ENCODE measurements at places on chromosomes 13 and 19.
A peak's percentile ranks its signal among the peaks of the same experiment; 100 is the strongest.

GRCh38 chr19:29503140-29503758, 22.5 kb upstream of the VSTM2B start:
- DNase-seq = no peak

DNA sequence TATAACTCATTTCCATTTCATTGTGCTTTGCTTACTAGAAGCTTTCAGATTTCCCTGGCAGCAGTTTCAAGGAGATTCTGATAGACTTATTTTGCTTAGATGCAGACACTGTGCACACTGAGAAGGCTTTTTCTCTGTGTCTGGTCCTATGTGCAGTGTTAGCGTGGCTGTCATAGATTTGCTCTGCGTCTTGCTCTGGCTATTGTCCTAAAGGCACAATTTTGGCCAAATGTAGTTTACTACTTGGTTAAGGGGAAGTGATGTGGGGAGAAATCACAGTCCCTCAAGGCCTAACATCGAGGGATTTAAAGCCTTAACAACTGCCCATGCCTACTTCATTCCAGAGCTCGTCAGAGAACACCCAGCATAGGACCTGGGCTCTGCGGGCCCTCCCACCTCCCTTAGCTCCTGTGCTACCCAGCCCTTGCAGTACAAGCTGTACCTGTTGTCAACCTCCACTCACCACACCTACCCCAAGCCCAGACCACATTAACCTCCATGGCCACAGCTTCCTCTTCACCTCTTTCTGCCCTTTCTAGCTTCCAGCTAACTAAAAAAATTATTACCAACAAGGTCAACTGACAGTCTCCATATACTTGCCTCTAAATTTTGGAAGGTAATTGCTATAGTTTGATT, 38.9 kb upstream of the KATNAL1 start:
- DNase-seq = peak; percentile 35

DNA sequence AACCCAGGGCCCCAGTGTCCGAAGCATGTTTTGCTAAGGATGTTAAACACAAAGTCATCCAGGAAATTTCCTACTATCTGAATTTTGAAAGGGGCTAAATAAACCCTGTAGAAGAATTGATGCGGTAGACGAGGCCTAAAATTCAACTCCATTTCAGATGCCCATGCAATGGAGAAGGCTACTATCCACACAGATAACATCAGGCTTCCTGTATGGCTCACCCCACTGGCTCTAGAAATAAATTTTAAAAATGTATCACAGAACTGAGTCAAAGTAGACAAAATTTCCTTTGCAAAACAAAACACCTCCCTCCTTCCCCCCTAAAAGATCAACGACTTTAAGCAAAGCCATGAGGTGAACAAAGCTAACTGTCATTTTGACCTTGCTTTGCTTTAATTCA, 188.4 kb downstream of the ABCC4 start:
- no peak for DNase-seq

GRCh38 chr19:29293736-29294342, 80.9 kb upstream of the UQCRFS1 start:
- DNase-seq = no peak

GRCh38 chr13:94228763-94229162, 250.7 kb downstream of the DCT start:
- DNase-seq = no peak

DNA sequence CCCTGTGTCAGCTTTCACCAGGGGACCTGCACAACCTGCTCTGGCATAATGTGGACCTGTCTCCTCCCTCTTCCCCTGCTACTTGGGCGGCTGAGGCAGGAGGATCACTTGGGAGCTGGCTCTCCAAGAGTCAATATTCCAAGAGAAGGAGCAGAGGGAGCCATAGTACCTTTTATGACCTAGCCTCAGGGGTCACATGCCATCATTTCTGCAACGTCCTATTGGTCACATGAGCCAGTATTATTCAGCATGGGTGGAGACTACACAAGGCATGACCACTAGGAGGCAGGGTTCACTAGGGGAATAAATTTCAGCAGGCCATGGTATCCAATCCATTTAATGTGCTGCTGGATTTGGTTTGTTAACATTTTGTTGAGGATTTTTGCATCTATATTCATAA, 12.0 kb upstream of the SHFL start:
- DNase-seq = peak; percentile 30

GRCh38 chr19:3670796-3671679, 29.2 kb downstream of the PIP5K1C start:
- DNase-seq = peak; percentile 12

- no peak for DNase-seq
Observed at GRCh38 chr19:19137556-19138108, 646 bp downstream of the TMEM161A start.

GRCh38 chr13:102769679-102770078, 3.9 kb downstream of the TEX30 start:
- no peak for DNase-seq

GRCh38 chr13:48511621-48512230, 21.2 kb downstream of the RCBTB2 start:
- DNase-seq = no peak

DNA sequence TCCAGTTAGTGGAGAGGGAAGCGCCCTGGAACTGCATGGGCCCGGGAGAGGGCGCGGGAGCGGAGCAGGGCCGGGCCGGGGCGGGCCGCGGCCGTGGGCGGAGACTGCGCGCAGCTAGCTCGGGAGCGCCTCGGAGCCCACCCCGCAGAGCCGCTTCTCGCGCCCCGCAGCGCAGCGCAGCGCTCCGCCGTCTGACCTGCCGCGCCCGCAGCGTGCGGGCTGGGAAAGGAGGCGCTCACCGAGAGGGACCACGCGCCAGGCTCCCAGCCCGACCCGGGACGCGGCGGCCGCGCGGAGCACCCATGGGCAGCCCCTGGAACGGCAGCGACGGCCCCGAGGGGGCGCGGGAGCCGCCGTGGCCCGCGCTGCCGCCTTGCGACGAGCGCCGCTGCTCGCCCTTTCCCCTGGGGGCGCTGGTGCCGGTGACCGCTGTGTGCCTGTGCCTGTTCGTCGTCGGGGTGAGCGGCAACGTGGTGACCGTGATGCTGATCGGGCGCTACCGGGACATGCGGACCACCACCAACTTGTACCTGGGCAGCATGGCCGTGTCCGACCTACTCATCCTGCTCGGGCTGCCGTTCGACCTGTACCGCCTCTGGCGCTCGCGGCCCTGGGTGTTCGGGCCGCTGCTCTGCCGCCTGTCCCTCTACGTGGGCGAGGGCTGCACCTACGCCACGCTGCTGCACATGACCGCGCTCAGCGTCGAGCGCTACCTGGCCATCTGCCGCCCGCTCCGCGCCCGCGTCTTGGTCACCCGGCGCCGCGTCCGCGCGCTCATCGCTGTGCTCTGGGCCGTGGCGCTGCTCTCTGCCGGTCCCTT, at the start of gene MLNR:
Gene MLNR, plus strand, starts transcription at position 303 of the 820 bp plus-strand sequence. Its CDS starts 0 bp downstream, at position 303.
- peak; percentile 14 for DNase-seq

DNA sequence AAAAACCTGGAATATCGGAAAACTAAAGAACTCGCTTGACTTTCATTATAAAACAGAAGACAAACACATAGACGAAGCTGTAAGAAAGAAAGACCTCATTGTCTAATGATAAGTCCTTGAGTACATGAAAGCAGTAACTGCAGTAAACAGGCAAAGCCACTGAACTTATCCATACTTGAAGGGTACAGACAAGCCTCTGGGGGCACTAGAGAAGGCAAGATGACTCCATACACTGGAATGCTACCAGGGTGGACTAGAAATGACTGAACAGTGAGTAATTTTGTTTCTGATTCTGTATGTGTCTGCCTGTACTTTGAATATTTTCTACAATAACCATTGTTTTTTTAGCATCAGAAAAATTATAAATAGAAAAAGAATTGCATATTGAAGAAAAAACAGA, 507.9 kb downstream of the UQCRFS1 start:
- DNase-seq = no peak

DNA sequence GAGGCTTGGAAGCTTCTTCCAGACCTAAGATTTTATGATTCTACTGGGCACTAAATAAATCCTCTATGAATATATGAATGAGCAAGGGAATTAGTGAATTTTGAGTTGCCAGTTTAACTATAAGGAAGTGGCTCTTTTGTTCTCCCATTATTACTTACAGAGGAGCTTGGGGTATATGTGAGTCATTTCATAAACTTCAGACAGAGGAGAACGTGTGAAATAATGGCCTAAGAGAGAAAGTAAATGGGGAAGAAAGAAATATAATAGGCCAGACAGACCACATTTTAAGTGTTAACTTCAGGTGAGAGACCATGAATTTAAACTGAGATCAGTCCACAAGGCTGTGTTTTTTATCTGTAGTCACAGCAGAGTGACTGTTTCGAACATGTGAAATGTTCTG, 570.9 kb downstream of the GPC6 start:
- DNase-seq = no peak

GRCh38 chr13:32446220-32446619, 18.3 kb upstream of the N4BP2L1 start:
- DNase-seq = no peak

DNA sequence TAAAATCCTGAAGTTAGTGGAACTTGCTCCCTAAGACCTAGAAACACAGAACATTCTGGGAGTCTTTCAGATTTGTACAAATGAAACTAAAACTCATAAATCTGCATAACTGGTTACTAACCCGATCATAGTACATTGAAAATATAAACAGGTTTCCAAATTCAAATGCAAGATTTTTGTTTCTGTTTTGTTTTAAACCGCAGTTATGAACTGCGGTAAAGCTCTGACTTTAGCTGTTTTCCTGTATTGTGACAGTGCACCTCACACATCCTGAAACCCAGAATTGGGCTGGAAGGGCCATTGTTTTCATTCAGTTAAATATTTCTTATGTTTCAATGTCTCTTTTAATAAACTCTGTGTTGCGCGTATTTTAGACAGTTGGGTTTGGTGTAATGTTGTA, 204.7 kb downstream of the SHISA2 start:
- no peak for DNase-seq

- no peak for DNase-seq
Observed at GRCh38 chr19:18346091-18346490, 5.7 kb downstream of the PGPEP1 start.

GRCh38 chr13:29224206-29224605, 371.3 kb downstream of the SLC7A1 start:
- no peak for DNase-seq

GRCh38 chr13:33073338-33073737, 57.1 kb downstream of the KL start:
- no peak for DNase-seq

GRCh38 chr13:35016362-35017112, 74.5 kb downstream of the NBEA start:
- DNase-seq = no peak

- no peak for DNase-seq
Observed at GRCh38 chr19:16612636-16613035, 15.4 kb downstream of the MED26 start.

GRCh38 chr19:903266-903797, 9.7 kb downstream of the R3HDM4 start:
- no peak for DNase-seq

- no peak for DNase-seq
Observed at GRCh38 chr19:12891553-12892021, 627 bp downstream of the GCDH start.

DNA sequence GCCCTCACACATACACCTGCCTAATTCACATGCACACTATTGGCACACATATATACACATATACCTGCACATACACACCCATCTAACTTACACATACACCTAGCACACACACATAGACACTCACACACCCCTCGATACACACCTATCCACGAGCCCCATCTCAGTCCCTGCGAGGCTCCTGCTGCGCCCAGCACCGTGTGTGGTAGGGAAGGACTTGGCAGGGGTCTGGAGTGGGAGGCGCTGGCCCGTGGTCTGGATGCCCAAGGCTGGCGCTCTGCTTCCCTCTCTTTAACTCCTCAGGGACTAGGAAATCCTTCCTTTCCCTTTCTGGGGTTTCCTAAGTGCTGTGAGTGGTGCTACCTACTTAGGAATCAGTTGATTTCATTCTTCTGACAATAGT, 202.7 kb downstream of the UQCRFS1 start:
- no peak for DNase-seq

DNA sequence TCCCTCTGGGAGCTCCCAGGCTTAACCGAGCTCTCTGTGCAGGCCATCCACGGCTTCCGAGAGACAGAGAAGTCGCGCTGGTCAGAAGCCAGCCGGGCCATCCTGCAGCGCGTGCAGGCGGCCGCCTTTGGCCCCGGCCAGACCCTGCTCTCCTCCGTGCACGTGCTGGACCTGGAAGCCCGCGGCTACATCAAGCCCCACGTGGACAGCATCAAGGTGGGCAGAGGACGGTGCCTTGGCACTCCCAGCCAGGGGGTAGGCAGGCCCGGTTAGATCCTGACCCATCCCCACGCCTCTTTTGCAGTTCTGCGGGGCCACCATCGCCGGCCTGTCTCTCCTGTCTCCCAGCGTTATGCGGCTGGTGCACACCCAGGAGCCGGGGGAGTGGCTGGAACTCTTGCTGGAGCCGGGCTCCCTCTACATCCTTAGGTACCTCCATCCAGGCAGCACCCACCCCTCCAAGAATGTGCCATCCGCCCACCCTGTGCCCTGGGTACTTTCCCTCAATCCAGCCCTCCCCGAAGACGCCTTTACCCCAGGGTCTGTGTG, 1.5 kb downstream of the PSPN start:
- DNase-seq = no peak

DNA sequence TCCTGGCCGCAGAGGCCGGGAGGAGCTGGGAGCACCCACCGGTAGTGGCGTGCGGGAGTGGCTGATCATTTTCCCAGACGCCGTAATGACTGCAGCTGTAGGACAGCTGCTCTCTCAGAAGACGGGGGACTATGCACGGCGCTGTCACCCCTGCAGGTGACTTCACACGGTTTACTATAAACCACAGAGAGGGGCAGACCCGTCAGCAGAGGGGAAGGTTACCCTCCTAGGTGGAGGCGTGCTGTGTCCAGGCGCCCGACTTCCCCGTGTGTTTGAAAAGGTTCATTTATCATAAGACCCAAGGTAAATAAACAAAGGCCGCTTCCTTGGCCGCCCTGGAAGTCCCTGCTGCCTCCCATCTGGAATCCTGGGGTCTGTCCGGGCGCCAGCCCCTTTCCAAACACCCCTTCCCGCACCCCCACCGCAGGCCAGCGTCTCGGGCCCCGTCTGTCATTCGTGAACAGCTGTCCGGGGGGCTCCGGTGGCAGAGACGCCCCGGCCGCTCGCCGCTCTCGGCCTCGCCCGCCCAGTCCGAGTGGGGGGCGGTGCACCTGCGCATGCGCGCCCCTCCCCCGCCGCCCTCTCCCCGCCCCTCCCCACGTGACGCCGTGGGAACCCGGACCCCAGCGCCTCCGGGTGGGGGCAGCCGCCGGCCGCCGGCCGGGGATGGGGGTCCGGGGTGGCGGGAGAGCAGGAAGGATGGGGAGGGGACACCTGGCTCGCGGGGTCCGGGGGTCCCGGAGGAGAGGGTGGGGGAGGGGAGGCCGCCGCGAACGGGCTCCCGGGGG, 915 bp downstream of the SHC2 start:
- no peak for DNase-seq

GRCh38 chr13:28991764-28992163, 171.6 kb downstream of the MTUS2 start:
- DNase-seq = no peak

GRCh38 chr19:3065675-3066357, 3.5 kb upstream of the TLE5 start:
- no peak for DNase-seq

GRCh38 chr13:50089633-50090032, 74.4 kb downstream of the KCNRG start:
- no peak for DNase-seq

- no peak for DNase-seq
Observed at GRCh38 chr13:36912369-36912768, 7.7 kb downstream of the SMAD9 start.

- no peak for DNase-seq
Observed at GRCh38 chr19:44820648-44821609, 12.0 kb downstream of the BCAM start.

- DNase-seq = peak; percentile 76
Observed at GRCh38 chr19:44753932-44754749, 5.6 kb downstream of the BCL3 start.

GRCh38 chr13:99272481-99272880, 14.3 kb upstream of the GPR18 start:
- no peak for DNase-seq

Data from stimulated activated CD4-positive, alpha-beta T cell treated with anti-CD3 and anti-CD28 coated beads, Interleukin-4, amount 100 ng/mL, for 4 hours (primary cell).